Hindlimb muscle (tissue), 1 donor: ENCODE measurements at places on chromosomes 2 and 18. TPM values are rescaled to one million over a fixed set of nuclear protein-coding genes. Genes with fewer than 3 reads are reported as not detected.

GRCh38 chr2:40281021-40281940 is 170.6 kb downstream of the SLC8A1 start:
- DNase-seq = no peak

Gene CERKL
- polyA plus RNA-seq = 9.2 TPM

DNA sequence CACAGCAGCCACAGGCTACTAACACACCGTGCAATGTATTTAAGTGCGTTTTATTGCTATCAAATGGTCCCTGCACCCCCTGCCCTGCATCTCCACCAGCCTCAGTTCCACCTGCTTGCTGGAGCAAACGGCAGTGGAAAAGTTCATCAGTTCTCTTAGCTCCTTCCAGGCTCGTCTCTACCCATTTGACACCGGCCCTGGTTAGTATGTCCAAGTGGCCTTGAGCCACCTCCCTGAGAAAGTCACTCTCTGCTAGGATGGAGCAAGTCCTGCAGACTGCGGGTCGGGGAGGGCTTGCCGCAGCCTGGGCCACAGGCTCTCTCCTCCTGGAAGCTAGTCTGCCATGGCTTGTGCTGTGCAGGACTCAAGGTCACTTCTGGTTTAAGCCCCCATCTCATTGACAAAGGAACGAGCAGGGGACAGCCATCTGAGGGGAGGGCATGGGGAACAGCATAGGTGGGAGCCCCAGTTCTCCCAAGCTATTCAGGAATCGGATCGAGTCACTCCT is 74.9 kb downstream of the RHOB start:
- DNase-seq = no peak

Gene KCTD18
- 13.2 TPM for polyA plus RNA-seq
